ENCODE measurements at places on chromosomes 11 and 22. TPM values are rescaled to one million over a fixed set of nuclear protein-coding genes. Genes with fewer than 3 reads are reported as not detected.

DNA sequence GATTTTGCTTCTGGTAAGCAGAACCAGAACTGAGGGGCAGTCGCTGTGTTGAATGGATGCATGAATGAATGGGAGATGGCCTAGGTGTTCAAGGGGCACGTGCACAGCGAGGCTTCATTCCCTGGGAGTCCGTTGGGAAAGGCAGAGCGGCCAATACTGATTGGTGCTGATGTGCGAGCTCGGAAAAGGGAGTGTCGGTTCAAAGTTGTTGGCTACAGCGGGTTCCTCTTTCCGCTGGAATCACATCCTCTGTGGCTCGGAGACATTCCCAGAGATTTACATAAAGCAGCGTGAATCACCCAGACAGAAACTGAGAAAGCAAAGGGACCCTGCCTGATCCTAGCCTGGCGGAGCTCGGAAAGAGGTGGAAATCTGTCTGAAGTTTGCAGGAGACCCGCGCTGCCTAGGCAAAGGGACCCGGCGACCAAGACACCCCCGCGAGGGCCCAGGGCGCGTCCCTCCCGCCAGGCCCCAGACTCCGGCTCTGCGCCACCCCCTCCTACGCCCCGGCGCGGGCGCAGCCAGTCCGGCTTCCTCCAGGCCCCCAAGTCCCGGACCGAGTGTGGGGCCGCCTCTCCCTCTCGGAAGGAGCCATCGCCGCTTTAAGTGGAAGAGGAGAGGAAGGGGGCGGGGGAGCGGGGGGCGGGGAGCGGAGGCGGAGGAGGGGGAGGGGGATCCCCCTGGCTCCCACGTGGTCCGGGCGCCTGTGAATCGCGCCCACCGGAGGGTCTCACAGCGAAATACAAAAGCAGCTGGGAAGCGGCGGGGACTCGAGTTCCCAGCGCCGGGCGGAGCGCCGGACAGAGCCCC, at the start of gene FJX1:
Gene FJX1 (plus strand): TSS at position 774 of the 810 bp plus-strand sequence. CDS start 177 bp downstream, outside the sequence.
- peaks cover 17% of the 10 kb centered on the region for H3K4me1 ChIP-seq
- H3K27ac ChIP-seq, result no peak within 1 kb of the TSS
- no peak within 1 kb of the TSS for H3K4me3 ChIP-seq

GRCh38 chr11:120129570-120129969, 8.3 kb downstream of the TRIM29 start:
- no peak overlapping the region for H3K4me3 ChIP-seq
- no peaks in the 10 kb centered on the region for H3K4me1 ChIP-seq
- H3K27me3 ChIP-seq, result no peaks in the 10 kb centered on the region
- H3K27ac ChIP-seq, result no peak overlapping the region
- DNase-seq, result no peak

DNA sequence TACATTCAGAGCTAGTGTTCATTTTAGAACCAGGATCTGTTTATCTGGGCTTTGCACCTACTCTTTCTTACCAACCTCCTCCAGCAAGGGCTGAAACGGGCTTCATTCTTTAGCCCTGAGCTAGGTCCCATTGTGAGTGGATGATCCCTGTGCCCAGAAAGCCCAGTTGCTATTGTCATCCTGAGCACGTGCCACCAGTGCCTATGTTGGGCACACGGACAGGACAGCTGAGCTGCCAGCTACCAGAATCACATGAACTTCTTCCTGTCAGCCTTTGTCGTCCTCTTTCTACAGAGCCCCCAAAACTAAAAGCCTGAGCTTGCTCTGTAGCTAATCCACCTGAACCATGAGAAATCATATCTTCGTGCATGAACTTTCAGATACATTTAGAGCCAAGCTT, 74.4 kb upstream of the NTM start:
- H3K36me3 ChIP-seq, result no peaks in the 10 kb centered on the region
- no peaks in the 10 kb centered on the region for H3K4me1 ChIP-seq
- no peak for DNase-seq

DNA sequence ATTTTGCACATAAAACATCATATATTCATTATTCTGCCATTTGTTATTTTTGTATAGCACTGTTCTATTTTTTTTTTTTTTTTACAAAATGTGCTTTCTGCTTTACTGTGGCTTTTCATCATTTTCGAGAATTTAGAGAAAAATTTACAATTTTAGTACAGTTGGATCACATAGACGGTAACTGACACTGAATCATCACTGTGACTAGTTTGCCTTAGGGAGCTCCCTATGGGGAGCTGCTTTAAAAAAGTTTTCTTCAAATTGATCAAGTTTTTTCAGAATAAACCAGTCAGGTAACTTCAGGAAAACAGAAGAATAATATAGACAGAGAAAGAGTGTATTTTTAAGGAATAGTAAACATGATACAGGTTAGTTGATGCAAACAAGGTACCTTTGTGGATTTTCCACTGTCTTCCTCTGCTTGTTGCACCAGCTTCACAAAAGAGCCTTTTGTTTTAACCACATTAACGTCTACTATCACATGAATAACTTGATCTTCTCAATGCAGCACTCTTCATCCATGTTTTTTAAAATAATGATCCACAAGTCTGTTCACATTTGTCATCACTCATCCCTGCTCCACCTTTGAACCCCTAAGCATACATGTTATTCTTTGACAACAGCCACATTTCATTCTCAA, 327.0 kb downstream of the DYNC2H1 start:
- H3K36me3 ChIP-seq, result no peaks in the 10 kb centered on the region
- no peak overlapping the region for H3K27ac ChIP-seq
- DNase-seq, result no peak

DNA sequence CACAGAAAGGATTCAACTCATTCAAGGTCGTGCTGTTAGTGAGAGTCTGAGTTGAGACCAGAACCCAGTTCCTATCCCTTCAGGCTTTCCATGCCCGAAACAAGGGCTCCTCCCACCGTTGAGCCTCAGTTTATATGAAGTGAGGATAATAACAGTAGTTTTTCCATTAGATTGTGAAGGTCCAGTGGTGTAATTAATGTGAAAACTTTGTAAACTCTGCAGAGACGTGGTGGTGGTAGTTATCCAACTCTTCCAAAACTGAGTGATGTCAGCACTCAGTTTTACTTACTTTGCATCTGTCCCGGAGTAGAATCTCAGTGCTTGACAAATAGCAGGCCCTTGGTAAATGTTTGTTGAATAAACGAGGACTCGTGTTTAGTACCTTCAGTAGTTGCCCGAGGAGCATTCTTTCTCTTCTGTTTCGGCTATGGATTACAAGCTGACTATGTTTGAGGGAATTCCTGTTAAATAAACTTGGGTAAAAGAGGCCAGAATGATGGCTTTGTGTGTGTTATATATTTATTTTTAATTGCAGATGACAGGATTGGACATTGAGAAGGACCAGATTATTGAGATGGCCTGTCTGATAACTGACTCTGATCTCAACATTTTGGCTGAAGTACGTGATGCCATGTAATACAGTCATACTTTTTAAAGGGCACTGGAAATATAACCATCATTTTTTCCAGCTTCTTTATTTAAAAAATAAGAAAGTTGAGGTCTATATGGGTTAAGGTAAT, 1.0 kb downstream of the REXO2 start:
- H3K4me1 ChIP-seq, result peaks cover 13% of the 10 kb centered on the region
- H3K4me3 ChIP-seq, result peak overlapping the region; percentile 73
- H3K36me3 ChIP-seq, result no peaks in the 10 kb centered on the region
- no peak overlapping the region for H3K27ac ChIP-seq

DNA sequence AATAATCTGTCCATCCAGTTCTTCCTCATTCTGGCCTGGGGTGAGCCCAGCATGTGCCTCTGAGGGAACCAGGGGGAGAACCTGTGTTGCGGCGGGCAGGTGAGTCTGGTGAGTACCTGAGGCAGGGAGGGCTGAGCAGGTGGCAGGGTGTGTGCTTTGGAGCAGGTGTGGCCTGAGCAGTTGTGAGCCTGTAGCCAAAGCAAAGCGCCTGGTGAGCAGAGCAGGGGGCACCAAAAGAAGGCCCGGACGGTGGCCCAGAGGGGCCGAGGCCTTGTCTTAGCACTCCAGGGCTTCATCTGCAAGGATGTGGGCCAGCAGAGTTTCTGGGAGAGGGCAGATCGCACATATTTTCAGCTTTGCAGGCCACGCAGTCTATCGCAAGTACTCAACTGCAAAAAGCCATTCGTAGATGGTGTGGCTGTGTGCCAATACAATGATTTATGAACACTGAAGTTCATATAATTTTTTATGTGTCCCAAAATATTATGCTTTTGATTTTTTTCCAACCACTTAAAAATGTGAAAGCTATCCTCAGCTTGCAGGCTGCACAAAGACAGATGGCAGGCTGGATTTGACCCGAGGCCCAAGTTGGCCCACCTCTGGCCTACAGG, 8.7 kb downstream of the GLB1L2 start:
- no peaks in the 10 kb centered on the region for H3K4me1 ChIP-seq
- DNase-seq, result no peak
- no peak overlapping the region for H3K27ac ChIP-seq
- no peak overlapping the region for H3K4me3 ChIP-seq

GRCh38 chr11:64765291-64765850, 5.6 kb upstream of the PYGM start:
- H3K27me3 ChIP-seq, result no peaks in the 10 kb centered on the region
- H3K4me1 ChIP-seq, result peaks cover 80% of the 10 kb centered on the region
- H3K27ac ChIP-seq, result peak overlapping the region; percentile 59
- H3K36me3 ChIP-seq, result peaks cover 62% of the 10 kb centered on the region
- H3K4me3 ChIP-seq, result no peak overlapping the region

DNA sequence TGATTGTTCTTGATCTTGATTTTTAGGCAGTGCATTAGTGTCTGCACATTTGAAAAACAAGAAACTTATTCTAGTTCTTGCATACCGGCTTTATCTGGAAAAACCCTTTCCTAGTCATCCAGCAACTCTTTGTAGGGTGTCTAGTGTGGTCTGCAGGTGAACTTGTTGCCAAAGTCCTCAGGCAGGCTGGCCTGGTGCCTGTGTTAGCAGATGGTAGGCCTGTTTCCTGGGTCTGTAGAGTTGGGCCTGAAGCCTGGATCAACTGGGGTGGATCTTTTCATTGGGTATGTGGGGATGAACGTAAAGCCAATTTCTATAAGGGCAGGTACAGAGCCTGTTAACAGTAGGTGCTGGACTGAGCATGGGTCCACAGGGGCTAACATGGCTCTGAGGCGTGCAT, 5.6 kb upstream of the GLYATL1 start:
- H3K4me1 ChIP-seq, result no peaks in the 10 kb centered on the region
- no peak overlapping the region for H3K27ac ChIP-seq
- H3K36me3 ChIP-seq, result no peaks in the 10 kb centered on the region
- no peak overlapping the region for H3K4me3 ChIP-seq
- peaks cover 2% of the 10 kb centered on the region for H3K27me3 ChIP-seq

- H3K27me3 ChIP-seq, result no peaks in the 10 kb centered on the region
- H3K36me3 ChIP-seq, result no peaks in the 10 kb centered on the region
- no peak overlapping the region for H3K27ac ChIP-seq
- no peak overlapping the region for H3K4me3 ChIP-seq
Observed at GRCh38 chr11:68965901-68966853, 14.6 kb downstream of the MRGPRD start.

DNA sequence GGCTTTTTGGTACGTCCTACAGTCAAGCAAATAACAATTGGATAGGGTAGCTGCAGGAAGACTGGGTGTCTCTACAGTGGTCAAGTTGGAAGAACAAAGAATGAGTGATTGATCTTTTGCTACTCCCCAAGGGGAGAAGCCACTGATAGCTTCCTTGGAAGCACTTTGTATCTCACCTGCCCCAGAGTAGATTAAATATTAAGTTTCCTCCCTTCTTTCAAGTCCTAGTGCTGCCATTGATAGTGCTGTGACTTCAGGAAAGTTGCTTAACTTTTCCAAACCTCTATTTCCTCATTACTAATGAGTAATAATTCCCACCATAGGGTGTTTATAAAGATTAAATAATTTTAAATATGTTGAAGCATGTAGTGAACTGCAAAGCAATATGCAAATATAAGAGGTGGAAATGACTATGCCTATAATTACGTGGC, 35.6 kb upstream of the EHF start:
- peaks cover 6% of the 10 kb centered on the region for H3K27me3 ChIP-seq
- no peaks in the 10 kb centered on the region for H3K36me3 ChIP-seq
- H3K4me3 ChIP-seq, result no peak overlapping the region

- H3K4me1 ChIP-seq, result peaks cover 3% of the 10 kb centered on the region
- H3K27me3 ChIP-seq, result no peaks in the 10 kb centered on the region
- H3K36me3 ChIP-seq, result peaks cover 2% of the 10 kb centered on the region
- DNase-seq, result no peak
- no peak overlapping the region for H3K4me3 ChIP-seq
Observed at GRCh38 chr11:82863209-82863608, 37.0 kb downstream of the PRCP start.

DNA sequence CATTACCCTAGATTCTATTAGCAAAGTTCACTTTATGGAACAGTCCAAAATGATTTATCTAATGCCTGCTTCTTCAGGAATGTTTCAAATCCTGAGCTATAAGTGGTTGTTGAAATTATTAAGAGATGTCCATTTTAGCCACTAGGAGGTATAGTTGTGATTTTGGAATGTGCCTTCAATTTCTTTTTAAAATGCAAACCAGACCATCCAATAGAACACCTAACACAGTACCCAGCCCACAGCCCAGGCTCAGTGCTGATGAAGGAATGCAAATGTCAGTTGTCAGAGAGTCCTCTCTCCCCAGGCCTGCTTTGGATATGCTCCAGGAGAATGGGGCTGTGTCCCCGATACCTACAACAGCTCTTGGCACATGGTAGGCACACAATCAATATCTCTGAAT, 85.8 kb upstream of the E2F8 start:
- H3K36me3 ChIP-seq, result no peaks in the 10 kb centered on the region
- no peaks in the 10 kb centered on the region for H3K4me1 ChIP-seq
- DNase-seq, result no peak
- no peak overlapping the region for H3K27ac ChIP-seq

DNA sequence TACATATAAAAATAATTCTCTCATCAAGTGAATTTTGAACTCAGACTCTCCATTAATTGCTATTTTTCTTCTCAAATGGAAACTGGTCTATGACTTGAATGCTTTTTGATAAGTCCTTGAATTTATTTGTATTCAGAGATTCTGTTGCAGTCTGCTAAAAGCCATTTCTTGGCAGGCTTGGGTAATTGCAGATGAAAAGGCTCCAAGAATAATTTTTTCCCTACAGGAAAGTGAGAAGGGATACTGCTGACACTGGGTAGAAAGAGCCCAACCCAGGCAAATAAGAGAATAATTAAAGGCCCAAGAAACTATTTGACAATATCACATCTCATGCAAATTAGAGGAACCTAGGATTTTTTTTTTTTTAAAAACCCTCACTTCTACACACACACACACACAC, 246.5 kb upstream of the DDI1 start:
- no peaks in the 10 kb centered on the region for H3K36me3 ChIP-seq
- H3K27ac ChIP-seq, result no peak overlapping the region
- DNase-seq, result no peak
- H3K27me3 ChIP-seq, result no peaks in the 10 kb centered on the region

DNA sequence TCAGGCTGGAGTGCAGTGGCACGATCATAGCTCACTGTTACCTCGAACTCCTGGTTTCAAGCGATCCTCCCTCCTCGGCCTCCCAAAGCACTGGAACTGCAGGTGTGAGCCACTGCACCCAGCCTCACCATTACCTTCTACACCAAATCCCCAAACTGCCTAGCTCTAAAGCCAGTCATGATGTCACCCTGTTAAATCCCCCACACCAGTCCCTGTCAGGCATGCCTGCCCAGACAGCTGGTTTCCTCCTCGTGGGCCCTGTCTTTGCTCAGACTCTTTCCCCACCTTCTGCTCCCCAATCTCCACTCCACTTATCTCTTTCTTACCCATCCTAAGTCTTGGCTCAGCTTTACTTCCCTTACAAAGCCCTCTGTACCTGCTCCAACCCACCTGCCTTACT, 12.5 kb upstream of the EXPH5 start:
- H3K27ac ChIP-seq, result no peak overlapping the region
- no peak for DNase-seq
- H3K27me3 ChIP-seq, result peaks cover 2% of the 10 kb centered on the region
- no peaks in the 10 kb centered on the region for H3K4me1 ChIP-seq
- H3K36me3 ChIP-seq, result no peaks in the 10 kb centered on the region

Gene RIMBP3B
- total RNA-seq, result 0.14 TPM

Gene OR52N5
- not detected for total RNA-seq

Gene MYOD1
- not detected for total RNA-seq

Gene ENTHD1
- not detected for total RNA-seq

Gene SHISA8
- not detected for total RNA-seq

Gene NFAM1
- 2.4 TPM for total RNA-seq

Gene SSH3
- 38.1 TPM for total RNA-seq

Gene SLC17A6
- not detected for total RNA-seq

Gene C11orf86
- total RNA-seq, result not detected
